ENCODE measurements at places on chromosomes 11 and 22. TPM values are rescaled to one million over a fixed set of nuclear protein-coding genes. Genes with fewer than 3 reads are reported as not detected.
A peak's percentile ranks its signal among the peaks of the same experiment; 100 is the strongest.

DNA sequence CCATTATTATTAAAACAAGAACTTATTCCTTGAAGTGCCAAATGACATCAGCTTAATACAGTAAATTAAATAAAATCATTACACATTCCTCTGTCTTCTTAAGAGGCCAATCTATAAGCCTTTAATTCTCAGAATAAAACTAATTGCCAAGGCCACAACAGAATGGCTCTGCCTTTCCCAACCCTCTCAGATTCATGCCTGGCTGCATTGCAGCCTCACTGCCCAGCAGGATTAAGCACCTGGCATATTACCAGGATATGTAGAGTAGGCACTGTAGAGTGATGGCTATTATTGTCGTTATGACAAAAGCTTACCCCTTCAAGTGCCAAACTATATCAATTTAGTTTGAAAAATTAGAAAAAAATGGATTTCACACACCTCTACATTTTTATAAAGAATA, 9.4 kb upstream of the CALCA start:
- no peak for DNase-seq
- no peaks in the 10 kb centered on the region for H3K27me3 ChIP-seq
- no peaks in the 10 kb centered on the region for H3K36me3 ChIP-seq
- H3K27ac ChIP-seq, result no peak overlapping the region

- no peak for DNase-seq
- peaks cover 16% of the 10 kb centered on the region for H3K4me1 ChIP-seq
- no peak overlapping the region for H3K4me3 ChIP-seq
- no peaks in the 10 kb centered on the region for H3K27me3 ChIP-seq
Measured at GRCh38 chr11:8691601-8692000, 9.0 kb downstream of the RPL27A start.

DNA sequence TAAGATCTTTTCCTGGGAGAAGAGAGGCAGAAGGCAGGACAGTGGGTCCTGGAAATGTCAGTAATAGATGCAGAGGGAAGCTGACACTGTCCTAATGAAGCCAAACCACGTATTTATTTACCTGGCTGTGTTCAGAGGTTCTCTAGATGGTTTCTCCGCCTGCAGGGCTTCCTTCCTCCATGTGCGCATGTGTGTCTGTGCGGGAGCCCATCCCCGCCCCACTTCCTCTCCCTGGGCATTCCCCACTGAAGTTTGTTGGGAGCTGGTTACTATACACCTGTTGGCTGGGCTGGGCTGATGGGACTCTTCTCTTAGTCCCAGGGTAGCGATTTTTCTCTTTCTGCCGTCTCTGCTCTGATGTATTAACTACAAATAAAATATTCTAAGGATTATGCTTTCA, 204.9 kb upstream of the TBCEL start:
- H3K27me3 ChIP-seq, result peaks cover 78% of the 10 kb centered on the region
- H3K36me3 ChIP-seq, result no peaks in the 10 kb centered on the region
- H3K27ac ChIP-seq, result no peak overlapping the region
- no peak overlapping the region for H3K4me3 ChIP-seq
- DNase-seq, result peak; percentile 30

DNA sequence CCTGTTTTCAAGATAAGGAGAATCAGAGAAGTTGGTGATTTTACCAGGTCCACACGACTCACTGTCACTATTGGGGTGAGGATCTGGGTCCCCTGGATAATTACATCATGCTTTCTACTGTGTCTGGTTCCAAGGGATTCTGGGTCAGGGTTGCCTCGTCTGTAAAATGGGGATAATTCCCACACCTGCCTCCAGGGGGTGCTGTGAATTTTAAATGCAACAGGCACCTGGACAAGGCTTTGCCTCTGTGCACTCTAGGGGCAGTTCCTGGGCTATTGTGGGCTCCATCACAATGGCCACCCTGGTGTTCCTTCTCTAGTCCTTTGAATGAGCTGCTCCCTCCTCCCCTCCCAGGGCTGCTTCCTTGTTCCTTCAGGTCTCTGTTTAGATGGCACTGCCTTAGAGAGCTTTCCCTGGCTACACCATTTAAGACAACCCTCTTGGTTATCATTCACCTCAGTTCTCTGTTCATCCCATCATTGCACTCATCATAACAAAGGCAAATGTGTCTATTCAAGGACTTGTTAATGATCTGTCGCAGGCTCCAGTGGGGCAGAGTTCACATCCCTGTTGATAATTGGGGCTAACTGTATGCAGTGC, 178.6 kb downstream of the MIAT start:
- peaks cover 73% of the 10 kb centered on the region for H3K27me3 ChIP-seq
- no peak overlapping the region for H3K27ac ChIP-seq
- H3K36me3 ChIP-seq, result no peaks in the 10 kb centered on the region
- no peaks in the 10 kb centered on the region for H3K4me1 ChIP-seq

- peaks cover 13% of the 10 kb centered on the region for H3K4me1 ChIP-seq
- peak; percentile 71 for DNase-seq
- peaks cover 8% of the 10 kb centered on the region for H3K36me3 ChIP-seq
- no peak overlapping the region for H3K4me3 ChIP-seq
- no peak overlapping the region for H3K27ac ChIP-seq
Measured at GRCh38 chr22:42433754-42434682, 1.8 kb upstream of the NFAM1 start.

DNA sequence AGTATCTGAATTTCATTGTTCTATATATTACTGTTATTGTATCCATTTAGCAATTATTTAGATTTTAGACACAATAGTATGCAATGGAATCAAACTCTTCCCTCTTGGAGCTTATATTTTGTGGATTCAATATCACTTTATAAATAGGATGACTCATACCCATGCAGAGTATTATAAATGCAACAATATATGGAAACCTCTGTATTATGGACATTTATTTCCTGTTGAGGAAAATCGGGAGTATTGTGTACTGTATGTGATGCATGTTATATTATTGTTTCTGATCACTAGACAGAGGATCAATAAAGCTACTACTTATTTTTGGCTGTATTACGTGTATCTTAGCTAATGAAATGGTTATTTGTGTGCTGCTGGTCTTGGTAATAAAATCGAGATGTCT, 770 bp downstream of the METTL15 start:
- H3K27ac ChIP-seq, result peak overlapping the region; percentile 100
- H3K27me3 ChIP-seq, result no peaks in the 10 kb centered on the region
- H3K36me3 ChIP-seq, result no peaks in the 10 kb centered on the region
- peaks cover 41% of the 10 kb centered on the region for H3K4me1 ChIP-seq

GRCh38 chr11:65125197-65126056, 3.3 kb downstream of the MRPL49 start:
- no peak overlapping the region for H3K27ac ChIP-seq
- H3K4me3 ChIP-seq, result no peak overlapping the region
- no peak for DNase-seq

- DNase-seq, result no peak
- H3K27ac ChIP-seq, result no peak overlapping the region
- peaks cover 4% of the 10 kb centered on the region for H3K36me3 ChIP-seq
- no peak overlapping the region for H3K4me3 ChIP-seq
- no peaks in the 10 kb centered on the region for H3K27me3 ChIP-seq
Measured at GRCh38 chr11:101470419-101470818, 113.4 kb downstream of the TRPC6 start.

DNA sequence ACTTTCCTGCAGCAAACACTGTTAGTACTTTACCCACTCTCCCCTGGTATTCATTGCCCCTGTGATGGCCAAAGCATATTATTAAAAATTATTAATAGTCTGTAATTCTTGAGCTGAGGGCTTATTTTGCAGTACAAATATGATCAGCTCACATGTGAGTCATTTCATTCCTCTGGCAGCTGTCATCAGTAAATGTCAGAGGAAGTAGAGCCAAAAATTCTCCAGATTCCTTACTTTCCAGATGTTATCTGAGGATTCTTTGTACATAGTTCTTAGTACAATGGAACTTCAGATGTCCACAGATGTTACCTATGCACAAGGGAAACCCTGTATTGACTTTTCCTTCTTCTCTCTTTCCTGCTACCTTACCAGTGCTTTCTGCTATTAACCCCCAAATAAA, 12.5 kb downstream of the OR5B3 start:
- H3K36me3 ChIP-seq, result no peaks in the 10 kb centered on the region
- no peaks in the 10 kb centered on the region for H3K27me3 ChIP-seq
- peak; percentile 49 for DNase-seq

Gene UPK3A
- total RNA-seq, result not detected

Gene LGALS12
- not detected for total RNA-seq

Measured in MCF 10A (cell line).